ENCODE measurements at places on chromosomes 16 and 17.

DNA sequence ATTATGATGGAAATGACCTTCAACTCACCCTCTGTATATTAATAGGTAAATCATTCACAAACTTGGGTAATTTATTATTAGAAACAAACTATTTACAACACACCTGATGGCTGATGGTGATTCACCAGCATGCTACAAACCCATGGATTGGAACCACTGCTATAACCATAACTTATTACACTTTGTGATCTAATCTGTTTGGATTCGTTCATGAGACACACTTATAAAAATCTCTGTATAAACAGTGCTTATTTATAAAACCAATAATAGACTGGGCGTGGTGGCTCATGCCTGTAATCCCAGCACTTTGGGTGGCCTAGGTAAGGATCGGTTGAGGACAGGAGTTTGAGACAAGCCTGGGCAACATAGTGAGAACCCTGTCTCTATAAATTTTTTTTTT, 16.0 kb downstream of the SMIM36 start:
- DNase-seq: no peak

DNA sequence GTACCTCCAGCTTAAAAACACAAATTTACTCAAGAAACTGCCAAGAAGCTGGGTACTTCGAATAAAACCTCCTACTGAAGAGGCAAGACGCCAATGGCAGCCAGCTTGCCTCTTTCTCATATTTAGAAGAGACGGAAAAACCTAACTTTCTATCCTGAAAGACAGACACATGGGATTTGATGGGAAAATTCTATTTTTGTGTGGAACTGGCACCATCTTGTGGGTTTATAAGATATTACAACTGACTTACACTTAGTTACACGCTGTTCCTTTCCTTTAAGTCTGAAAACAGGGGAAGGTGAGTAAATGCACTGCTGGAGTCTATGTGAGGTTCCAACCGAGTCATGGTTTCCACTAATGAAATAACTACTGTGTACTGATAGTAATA, 10.3 kb downstream of the ZNF18 start:
- no peak for DNase-seq

- no peak for DNase-seq
These were observed 16.5 kb downstream of the FCSK start for GRCh38 chr16:70470927-70471341.

DNA sequence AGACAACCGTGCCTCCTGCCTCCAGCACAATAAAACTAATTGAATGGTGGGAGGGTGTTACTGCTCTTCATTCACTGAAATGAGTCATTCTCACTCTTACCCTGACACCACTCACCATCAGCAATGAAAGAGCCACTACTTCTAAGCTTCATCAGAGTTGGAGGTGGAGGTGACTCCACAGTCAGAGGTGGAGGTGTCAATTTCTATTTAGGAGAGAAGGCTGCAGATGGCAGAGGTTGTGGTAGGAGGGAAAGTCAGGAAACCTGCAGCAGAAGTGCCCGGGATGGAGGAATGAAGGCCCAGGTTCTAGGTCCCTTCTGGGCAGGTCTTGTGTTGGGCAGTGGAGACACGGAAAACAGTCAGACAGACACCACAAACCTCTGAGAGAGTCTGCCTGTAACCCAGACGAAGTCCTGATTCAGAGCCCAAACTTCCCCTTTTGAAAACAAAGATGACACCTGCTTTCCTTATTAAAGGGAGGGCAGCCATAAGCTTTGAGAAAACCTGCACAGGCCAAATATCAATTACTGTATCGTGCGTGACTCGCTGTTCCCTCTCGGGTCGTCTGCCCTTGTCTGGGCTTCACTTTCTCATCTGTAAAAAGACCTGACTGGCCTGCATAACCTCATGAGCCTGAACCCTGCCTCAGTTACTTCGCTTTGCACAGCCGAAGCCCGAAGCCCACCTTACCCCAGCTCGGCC, 668 bp downstream of the ATPAF2 start:
- no peak for DNase-seq

DNA sequence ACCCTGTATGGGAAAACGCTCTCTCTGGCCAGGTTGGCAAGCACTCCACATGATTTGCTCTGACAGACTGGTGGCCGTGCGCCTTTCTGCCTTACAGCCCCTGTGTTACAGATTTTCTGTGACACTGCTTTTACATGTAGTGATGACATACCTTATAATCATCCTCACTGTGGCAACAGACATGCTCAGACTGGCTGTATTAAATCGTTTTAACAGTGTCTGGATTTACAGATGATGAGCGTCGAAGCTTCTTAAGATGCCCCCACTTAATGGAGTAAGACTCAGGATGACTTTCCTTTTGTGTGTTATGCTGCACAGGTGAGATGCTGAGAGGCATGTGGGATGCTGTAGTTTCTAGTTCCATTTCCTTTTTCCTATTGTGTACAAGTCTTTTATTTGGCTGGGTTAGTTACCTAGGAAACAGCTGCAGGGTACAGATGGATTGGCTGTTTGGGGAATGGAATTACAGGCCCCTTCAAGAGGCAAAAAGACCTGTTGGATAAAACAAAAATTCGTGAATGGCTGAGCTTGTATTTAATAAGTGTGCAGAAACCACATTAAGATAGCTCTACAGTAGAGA, 20.9 kb upstream of the VWA3A start:
- no peak for DNase-seq

- no peak for DNase-seq
These were observed 36.0 kb upstream of the MLKL start for GRCh38 chr16:74736531-74737157.

DNA sequence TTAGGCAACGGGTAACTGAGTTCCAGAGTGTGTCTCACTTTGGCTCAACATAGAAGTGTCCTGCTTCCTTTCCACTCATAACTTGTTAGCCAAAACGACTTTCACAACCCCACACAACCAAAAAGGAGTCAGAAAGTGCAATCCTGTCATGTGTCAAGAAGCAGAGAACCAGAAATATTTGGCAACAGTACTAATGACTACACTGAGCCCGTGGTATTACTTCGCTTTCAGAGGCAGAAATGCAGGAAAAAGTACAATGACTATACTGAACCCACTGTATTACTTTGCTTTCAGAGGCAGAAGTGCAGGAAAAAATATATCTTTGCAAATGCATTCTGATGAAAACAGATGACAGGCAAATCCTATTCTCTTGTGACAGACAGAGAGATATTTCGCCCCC, 484.6 kb downstream of the KIF2B start:
- DNase-seq: no peak

DNA sequence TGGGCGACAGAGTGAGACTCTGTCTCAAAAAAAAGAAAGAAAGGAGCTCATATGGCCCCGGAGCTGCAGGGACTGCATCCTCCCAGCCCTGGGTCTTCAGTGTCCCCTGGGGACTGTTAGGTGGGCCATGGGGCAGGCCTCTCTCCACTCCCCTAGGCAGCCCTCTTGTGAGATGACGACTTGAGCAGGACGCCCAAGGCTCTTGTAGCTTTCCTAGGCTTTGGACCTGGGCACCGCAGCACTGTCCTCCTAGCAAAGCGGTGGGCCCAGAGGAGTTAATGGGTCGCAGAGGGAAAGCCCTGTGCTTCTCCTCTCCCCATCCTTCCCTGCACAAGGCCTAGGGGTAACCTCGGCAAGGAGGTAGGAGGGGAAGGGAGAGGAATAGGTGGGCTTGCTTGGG, 202.2 kb downstream of the NTN1 start:
- DNase-seq: no peak

- DNase-seq: no peak
These were observed 3.4 kb downstream of the MIF4GD start for GRCh38 chr17:75267411-75268232.

DNA sequence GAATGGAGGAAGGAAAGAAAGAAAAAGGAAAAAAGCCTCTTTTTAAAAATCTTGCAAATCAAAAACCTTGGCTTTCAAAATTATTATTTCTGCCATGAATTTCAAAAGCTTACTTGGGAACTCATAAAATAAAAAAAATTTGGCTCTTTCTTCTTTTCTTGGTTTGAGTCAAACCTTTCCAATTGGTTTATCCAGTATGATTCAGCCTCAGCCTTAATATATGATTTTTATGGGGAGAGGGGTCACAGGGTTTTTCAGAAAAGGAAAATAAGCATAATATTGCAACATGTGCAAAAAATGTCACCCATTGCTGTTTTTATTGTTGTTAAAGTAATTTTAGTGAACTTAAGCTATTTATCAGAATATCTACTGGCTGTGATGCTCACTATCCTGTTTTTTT, 31.2 kb upstream of the HAPSTR1 start:
- DNase-seq: no peak

DNA sequence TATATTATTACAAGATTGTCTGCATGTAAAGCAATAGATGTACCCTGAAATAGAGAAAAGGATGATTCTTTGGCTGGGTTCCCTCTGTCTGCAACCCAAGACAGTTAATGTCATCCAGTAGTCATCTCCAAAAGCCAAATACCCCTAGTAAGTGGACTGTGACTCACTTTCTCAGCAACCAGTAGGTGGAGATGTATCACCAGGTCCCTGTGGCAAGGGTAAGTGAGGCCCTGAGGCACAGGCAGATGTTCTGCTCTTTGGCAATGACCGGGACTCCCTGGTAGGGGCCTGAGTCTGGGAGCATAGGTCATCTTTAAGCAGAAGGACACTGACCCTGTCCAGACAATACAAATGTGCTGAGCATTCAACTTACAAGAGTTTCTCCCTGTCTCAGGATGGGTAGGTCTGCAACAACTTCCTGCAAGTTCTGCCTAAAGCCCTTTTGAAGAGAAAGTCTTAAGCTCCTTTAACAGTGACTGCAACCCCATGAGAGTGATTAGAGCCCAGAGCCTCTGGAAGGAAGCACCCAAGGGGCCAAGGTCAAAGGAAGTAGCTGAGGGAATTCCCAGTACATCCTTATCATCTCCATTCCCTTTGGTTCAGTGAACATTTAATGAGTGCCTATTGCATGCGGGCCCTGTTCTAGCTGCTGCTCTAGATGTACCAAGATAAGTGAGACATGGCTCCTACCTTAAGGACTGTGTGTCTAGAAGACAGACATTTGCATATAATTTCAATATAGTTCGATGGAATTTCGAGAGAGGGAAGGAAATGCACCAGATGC, 31.9 kb downstream of the PMP22 start:
- DNase-seq: no peak
